Kidney epithelial cell (primary cell): ENCODE measurements at places on chromosomes 2 and 18. TPM values are rescaled to one million over a fixed set of nuclear protein-coding genes. Genes with fewer than 3 reads are reported as not detected.

Gene PRKAG3
- total RNA-seq: not detected in 2 replicates

Gene PXDN
- total RNA-seq: 287 and 314 TPM in 2 replicates

Gene CRACDL
- total RNA-seq: 1.4 TPM in 2 replicates

Gene GCG
- total RNA-seq: not detected in 2 replicates

Gene MAP2
- 53.3 and 58.1 TPM in 2 replicates for total RNA-seq

Gene AQP12A
- not detected in 2 replicates for total RNA-seq

Gene CD8B2
- total RNA-seq: not detected in 2 replicates

Gene RMND5A
- total RNA-seq: 24.5 and 26.6 TPM in 2 replicates

GRCh38 chr2:215191477-215191876 is 53.1 kb upstream of the ABCA12 start:
- DNase-seq: no peak

DNA sequence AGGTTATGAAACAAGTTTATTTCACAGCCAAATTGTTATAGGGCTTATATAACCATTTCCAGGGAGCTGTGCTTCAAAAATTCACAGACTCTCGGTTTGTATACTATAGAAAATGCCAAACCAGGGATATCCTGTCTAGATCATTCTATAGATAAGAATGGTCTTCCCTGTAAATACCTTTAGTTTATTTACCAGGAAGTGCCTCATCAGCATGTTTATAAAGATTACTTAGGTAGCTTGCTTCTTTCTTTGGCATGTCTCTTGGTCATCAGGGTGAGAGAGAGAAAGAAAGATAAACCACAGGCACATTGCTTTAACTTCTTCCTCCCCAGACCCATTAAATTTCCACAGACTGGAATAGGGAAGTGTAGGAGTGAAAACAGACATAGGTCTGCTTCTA is 439.4 kb downstream of the SPAG16 start:
- no peak for DNase-seq

- no peak for DNase-seq
Measured at GRCh38 chr2:67215214-67216055, 181.7 kb upstream of the ETAA1 start.

DNA sequence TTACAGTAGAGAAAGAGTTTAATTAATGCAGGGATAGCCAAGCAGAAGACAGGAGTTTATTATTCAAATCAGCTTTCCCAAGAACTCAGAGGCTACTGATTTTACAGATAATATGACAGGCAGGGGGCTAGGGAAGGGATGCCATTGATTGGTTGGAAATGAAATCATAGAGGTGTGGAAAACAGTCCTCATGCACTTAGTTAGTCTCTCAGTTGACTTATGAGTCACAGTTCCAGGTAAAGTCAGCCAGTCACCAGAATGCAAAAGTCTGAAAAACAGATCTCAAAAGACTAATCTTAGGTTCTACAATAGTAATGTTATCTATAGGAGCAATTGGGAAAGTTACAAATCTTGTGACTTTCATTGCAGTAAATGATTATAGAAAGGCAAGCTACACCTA is 676.4 kb upstream of the CHAC2 start:
- no peak for DNase-seq

GRCh38 chr2:63486861-63487290 is 101.4 kb downstream of the WDPCP start:
- no peak for DNase-seq

DNA sequence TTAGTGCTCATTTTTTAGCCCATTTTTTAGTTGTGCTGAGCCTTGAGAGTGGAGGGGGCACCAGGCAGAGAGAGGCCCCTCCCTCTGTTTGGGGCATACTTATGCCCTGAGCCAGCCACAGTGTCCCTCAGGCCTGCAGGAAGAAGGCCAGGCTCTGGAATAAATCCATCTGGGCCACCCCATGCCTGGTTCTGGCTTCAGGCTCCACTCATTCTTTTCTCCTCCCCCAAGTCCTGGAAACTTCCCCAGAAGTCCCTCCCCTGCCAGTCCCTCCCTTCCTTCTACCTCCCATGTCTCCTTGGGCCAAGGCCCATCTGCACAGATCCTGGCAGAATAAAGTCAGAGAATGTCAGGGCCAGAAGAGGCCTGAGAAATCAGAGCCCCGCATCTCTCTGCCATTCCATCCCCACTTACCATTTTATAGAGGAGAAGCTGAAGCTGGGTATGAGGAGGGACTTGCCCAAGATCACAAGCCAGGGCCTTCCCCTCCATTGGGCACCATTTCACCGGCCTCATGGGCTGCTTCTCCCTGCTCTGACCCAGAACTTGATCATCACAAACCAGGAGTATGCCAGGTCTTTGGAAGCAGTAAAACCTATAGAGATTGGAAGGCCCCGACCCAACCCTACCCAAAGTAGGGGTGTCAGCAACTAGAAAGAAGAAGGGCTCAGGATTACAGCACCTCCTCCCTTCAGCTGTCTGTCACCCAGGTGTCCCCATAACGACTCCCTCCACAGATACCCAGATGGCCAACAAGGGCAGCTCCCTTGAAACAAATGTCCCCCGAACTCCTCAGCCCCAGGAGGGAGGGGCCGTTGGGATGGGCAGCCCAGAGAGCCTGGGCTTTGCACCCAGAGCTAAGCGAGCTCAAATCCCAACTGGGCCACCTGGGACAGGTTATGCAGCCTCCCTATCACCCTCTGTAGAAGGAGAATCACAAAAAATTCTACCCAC is 108.4 kb downstream of the POLR1A start:
- no peak for DNase-seq

- no peak for DNase-seq
Measured at GRCh38 chr18:39604836-39605235, 2039.2 kb upstream of the CELF4 start.

DNA sequence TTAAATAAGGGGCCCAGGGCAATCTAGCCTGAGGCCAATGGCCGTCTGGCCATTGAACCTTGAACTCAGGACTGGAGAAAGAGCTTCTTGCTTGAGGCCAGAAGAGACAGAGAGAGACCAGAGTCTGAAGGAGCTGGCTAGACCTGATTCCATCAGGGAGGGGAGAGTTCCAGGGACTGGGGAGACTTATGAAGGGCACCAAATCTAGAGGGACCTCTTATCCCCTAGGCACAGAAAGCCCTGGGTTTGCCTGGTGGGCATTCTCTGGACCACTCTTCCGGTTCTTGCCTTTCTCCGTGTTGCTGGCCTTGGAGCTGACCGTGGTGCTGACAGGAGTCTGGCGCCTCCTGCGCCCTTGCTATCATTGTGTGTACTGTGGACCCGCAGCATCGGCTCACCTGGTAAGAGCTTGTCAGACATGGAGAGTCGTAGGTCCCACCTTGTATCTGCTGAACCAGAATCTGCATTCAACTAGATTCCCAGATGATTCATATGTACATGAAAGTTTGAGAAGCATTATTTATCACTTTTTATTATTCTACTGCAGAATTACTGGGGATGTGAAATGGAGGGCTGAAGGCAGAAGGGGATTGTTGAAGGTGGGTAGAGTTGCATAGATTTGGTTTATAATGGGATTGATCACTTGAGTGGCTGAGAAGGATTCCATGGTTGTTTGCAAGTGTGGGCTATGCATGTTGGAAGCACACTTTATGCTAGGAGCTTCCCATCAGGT is 4.3 kb upstream of the TRPM8 start:
- DNase-seq: peak; percentile 19

DNA sequence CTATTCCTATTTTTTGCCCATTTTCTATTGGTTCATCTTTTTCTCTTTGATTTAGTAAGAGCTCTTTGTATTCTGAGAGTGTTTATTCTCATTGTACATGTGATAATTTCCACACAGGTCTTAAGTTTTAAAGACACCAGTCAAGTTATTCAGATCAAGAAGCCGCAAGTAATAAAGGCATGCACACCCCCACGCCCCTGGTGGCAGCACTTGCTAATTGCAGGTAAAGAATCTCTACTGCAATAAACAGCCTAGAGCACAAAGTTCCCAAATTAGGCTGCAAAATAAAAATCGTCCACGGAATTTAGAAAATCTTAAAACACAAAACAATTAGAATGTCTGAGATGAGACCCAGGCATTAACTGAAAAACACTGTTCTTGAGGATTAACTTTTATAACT is 45.2 kb downstream of the ST3GAL5 start:
- DNase-seq: no peak

GRCh38 chr2:134229540-134229939 is 24.3 kb upstream of the MGAT5 start:
- no peak for DNase-seq

DNA sequence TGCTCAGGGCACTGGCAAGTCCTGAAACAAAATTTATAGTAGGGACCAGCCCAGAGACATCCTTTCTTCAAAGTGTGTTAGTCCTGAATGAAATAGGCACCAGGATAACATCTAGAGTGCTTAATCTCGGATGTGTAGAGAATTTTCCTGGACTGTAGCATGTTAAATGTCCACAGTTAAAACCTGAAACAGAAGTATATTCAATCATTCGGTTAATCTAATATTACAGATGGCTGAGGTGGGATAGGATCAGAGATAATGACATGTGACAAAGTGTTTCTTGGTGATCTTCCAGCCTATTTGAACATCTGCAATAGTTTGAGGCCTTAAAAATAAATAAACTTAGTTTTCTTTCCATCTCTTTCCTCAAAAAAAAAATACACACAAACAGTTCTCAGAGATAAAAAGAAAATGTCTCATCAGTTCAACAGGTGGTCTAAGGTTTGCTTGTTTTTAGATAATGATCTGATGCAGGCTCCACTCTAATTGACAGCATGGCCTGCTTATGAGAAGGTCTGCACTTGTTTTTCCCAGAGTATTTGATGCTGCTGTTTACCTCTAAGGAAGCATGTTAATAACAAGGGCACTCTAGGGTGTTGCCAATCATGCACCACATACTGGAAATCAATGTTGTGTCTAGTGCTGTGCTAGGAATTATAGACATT is 25.9 kb downstream of the CNTNAP5 start:
- DNase-seq: no peak

GRCh38 chr2:76678383-76679024 is 843.7 kb downstream of the LRRTM4 start:
- no peak for DNase-seq

DNA sequence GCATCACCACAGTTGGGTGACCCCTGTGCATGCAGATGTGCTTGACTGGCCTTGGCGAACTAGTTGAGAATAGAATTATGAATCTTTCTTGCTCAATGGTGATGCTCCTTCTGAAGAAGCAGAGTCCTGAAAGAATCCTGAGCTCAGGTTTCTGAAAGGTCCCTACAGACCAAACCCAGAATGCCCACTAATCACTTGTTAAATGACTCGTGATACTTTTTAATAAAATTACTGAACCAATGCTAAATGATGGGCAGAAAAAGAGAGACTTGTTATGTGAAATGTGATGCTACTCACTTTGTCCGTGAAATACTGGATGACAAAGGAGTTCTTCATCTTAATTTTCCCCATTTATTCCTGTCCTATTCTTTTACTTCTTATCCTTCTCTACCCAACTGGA is 263.5 kb upstream of the LRRTM1 start:
- DNase-seq: no peak

DNA sequence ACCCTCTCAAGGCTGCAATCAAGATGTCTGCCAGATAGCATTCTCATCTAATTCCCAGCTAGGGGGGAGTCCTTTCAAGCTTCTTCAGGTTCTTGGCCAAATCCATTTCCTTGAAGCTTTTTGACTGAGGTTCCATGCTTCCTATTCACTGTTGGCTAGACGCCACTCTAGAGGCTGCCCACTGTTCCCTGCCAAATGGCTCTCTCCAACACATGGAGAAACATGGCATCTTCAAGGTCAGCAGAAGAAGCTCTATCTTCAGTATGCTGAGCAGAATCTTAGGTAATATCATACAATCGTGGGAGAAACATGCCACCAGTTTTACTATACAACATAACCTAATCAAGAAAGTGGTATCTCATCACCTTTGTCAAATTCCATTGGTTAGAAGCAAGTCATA is 1985.1 kb upstream of the CELF4 start:
- no peak for DNase-seq

DNA sequence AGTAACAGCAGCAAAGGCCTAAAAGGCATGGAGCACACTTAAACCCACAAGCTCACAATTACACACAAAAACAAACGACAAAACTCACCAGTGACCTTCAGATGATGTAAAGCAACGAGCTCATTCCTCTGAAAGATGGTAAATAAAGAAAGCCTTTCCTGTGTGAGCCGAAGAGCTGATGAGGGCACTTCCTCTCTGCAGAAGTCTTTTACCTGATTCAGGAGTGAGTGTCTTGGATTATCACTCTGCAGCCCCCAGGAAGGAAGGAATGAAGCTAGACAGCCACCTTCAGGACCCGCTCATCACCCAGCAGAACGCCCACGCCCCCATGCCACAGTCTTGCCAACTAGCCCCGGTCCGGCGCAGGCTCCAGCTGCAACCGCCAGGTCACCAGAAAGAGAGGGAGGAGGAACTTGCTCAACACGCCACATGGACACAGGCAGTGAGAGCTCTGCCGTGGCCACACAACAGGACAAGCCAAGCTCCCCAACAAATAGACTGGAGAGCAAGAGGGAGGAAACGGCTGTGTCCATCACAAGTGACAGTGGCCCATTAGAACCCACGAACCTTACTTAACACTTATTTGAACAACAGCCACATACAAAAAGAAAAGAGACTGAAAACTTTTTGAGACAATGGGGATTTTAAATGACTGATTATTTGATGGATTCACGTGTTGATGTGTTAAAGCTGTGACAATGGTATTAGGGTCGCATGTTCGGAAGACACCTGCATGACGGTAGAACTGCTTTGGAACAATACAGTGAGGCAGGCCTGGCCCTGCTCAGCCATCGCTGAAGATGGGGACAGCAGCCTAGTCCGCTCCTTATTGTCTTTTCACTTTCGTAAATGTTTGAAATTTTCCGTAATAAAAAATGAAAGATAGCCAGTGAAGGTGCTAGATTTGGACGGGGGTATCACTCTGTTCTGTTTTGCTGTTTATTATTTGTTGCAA is 127.3 kb downstream of the HDAC4 start:
- no peak for DNase-seq

DNA sequence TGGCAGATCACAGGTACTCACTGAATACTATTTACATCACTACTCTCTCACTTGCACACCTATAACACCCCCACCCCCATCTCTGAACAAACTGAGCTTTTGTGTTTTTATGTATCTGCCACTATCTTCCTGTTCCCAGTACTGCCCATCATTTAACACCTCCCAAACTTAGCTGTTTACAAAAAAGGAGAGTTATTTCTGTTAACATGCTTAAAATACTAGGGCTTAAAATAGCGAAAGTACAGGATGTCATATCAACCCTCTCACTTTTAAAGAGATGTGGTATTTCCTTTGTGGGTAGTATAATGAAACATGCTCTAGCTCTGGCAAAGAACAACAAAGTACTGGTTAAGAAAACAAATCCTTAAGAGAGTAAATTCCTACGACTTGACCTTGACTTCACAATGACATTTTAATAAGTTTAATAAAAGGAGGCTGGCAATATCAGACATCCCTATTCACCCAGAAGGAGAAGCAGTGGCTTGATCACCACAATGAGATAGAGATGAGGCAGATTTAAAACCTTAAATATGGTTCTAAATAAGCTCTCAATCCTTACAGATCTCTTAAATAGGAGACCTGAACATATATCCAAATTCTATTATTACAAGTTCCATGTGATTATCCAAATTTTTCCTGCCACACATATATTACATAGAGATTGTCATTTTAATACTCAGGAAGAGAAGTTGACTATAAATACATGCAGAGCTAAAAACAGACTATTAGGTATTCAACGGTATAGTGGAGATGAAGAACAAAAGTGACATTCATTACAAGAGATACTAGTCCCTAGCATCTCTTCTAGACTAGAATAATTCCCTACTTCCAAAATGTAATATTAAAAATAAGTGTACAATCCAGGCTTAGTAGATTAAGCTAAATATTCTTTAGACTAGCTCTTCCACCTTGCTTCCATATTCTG is 36.9 kb downstream of the TRAK2 start:
- DNase-seq: no peak
